ENCODE measurements at places on chromosomes 6 and 20. TPM values are rescaled to one million over a fixed set of nuclear protein-coding genes. Genes with fewer than 3 reads are reported as not detected.

DNA sequence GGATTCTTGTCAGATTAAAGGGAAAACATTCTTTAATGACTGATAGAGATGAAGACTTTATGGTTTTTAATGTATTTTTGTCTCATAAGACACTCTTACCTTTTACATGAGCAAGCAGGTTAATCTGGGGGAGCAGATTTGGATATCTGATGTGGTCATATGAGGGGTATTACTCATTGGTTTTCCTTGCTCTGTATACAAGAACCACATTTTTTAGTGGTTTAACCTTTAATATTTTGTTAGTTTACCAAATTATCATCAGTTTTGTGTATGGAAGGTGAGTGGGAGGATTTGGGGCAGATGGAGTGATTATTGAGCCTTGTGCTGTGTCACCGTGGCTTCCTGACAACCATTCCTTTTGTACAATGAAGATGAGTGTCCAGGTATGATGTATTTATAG is 112.9 kb downstream of the FIG4 start:
- DNase-seq, result no peak

DNA sequence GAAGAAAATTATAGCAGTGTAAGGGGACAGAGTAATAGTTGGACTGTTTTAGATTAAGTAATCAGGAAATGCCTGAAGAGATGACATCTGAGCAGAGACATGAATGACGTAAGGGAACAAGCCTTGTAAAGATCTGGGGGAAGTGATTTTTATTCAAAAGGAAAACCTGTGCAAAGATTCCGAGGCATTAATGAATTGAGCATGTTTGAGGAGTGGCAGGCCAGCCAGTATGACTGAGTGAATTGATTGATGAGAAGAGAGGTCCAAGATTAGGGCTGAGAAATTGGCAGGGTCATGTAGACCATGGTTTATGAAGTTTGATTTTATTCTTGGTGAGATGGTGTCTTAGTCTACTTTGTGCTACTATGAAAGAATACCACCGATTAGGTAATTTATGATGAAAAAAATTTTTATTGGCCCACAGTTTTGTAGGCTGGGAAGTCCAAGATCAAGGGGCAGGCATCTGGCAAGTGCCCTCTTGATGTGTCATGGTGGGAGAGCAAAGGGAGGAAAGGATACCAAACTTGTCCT is 95.1 kb downstream of the LIN28B start:
- no peak for DNase-seq

GRCh38 chr6:82111818-82112217 is 135.7 kb downstream of the IBTK start:
- DNase-seq, result no peak

C20orf204 gene
- total RNA-seq, result not detected

PABPC1L gene
- total RNA-seq, result 10.3 TPM

TFAP2A gene
- total RNA-seq, result 4.2 TPM

- DNase-seq, result peak; percentile 49
These were observed 29.0 kb upstream of the DEK start for GRCh38 chr6:18293076-18293904.

GPLD1 gene
- 1.3 TPM for total RNA-seq

DNA sequence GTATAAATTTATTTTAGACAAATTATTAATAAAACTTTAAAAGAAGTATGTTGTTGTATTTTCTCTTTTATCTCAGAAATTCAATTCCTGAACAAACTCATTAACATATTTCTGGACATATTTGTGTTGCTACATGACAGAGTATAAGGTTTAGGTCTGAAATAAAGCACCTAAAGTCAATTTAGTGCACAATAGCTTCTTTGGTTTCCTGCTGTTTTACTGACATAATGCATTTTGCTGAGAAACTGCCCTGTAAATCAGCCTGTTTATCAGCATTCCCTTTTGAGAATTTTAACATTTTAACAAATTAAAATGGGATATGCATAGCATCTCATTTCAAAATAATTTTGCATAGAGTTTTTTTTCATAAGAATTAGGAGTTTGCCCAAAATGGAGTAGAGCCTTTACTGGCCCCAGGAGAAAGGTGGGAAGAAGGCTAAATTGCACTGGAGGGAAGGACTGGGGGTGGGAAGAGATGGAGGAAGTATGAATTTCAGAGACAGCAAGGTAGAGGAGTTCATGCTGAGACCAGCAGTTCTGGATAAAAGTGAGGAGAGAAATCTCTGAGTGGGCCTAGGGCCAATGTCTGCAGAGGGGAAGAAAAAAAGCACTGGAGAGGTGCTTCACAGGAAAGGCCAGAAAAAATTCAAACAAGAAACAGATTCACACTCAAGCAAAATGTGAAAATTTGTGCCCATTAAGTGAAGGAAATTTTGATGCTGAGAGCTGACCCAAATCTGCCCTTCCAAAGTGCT is 324.2 kb upstream of the HSF2 start:
- DNase-seq, result no peak

GRCh38 chr20:49515586-49515985 is 33.1 kb upstream of the KCNB1 start:
- DNase-seq, result no peak

- DNase-seq, result no peak
These were observed 100.9 kb downstream of the BMP5 start for GRCh38 chr6:55774286-55775028.
